ENCODE measurements at places on chromosomes 2 and 18.

DNA sequence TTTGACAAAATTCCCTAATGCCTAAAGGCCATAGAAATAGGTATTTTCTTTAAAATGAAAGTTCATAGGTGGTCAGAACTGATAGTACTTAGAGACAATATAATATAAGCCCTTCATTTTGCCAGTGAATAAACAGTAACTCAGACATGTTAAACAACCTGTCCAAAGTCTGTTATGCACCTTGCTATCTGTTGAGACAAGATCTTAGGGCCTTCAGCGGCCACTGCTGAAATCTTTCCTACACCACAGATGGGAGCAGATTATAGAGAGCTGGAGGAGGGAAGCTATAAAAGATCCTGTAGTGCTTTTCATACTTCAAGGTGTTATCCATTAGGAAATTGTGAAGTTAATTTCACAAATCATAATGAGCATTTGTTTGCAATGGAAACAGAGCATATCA, 13.8 kb downstream of the CERKL start:
- DNase-seq: no peak

GRCh38 chr2:229376866-229377265, 105.8 kb upstream of the PID1 start:
- no peak for DNase-seq

DNA sequence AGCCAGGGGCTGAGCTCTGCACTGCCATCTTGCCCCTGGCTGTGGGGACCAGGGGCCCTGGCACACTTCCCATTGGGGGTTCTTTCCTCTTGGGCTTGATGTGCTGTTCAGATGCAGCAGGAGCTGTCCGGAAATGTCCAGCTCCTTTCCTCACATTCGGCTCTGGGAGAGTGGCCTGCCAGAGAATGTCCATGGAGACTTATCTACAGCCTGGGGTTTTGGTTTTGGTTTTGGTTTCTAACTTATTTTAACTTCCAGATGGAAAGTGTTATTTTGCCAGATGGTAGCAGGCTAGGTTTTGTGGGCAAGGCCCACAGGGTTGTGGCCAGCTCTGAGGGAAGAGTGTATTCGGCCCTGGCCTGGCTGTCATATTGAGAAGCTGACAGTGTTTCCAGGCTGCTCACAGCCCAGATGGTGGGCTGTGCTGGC, 177.3 kb downstream of the ANKRD30B start:
- DNase-seq: no peak

GRCh38 chr2:95345563-95346230, 48.5 kb downstream of the KCNIP3 start:
- DNase-seq: peak; percentile 70

DNA sequence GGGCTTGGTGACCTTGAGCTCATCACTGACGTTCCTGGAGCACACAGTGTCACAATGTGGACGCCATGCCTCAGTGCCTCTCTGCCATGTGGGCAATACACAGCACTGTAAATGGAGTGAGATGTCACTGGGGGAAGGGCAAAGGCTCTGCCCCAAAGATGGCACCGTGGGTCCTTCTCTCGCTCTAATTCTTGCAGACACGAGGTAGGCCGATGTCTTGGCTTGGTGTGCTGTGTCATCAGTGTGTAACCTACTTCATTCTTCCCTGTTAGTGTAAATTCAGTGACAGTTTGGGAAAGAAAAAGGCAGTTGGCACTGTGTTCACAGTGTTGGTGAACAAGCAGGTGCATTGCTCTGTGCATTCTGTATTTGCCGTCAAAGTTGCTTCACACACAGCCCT, 309.3 kb upstream of the MYT1L start:
- no peak for DNase-seq

DNA sequence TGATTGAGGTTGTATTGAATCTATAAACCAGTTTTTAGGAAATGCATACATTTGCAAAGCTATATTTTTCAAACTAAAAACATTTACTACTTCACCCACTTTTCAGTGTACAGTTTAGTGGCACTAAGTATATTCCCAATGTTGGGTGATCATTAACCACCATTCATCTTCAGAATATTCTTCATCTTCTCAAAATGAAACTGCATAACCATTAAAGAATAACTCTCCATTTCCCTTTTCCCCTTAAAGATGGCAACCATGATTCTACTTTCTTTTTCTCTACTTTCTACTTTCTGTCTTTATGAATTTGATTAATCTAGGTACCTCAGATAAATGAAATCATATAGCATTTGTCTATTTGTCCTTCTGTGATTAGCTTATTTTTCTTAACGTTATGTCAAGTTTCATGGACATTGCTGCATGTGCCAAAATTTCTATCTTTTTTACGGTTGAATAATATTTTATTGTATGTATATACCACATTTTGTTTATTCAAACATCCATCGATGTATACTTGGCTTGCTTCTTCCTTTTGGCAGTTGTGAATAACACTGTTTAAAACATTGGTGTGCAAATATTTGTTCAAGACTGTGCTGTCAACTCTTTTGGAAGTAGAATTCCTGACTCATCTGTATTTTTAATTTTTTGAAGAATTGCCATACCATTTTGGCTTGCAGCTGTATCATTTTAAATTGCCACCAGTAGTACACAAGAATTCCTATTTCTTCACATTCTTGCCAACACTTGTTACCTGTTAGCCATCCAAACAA, 104.9 kb downstream of the RPRM start:
- DNase-seq: no peak

DNA sequence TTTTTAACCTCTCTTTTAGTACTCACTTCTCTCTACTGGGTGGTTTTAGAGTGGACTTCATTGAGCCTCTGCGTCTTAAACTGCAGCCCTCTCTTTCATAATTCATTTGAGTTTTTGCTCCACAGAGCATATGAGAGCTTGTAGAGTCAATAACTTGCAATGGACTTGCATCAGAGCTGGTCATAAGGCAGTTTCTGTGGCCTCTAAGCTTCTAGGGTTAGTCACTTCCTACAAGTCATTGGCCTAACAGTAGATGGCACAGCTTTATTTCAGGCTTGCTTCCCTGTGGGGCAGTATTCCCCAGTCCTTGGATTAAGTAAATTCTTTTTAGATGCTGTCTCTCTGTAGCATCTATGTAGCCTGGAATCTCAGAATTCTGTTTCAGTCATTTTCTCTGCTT, 1435.7 kb downstream of the LRP1B start:
- no peak for DNase-seq

DNA sequence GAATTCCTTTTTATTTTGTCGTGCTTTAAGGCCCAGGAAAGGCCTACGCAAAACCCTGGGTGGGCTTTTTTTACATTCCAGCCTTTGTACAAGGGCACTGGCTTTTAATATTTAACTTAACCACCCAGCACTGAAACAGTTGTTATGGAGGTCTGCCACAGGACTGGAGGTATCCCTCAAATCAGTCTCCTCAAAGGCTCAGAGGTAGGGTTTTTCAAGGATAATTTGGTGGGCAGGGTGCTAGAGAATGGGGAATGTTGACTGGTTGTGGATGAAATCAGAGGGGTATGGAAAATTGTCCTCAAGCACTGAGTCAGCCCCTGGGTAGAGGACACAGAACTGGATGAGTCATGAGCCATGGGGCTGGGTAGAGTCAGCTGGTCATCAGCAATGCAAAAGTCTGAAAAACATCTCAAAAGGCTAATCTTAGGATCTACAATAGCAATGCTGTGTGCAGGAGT, 443.1 kb downstream of the THSD7B start:
- DNase-seq: peak; percentile 56

DNA sequence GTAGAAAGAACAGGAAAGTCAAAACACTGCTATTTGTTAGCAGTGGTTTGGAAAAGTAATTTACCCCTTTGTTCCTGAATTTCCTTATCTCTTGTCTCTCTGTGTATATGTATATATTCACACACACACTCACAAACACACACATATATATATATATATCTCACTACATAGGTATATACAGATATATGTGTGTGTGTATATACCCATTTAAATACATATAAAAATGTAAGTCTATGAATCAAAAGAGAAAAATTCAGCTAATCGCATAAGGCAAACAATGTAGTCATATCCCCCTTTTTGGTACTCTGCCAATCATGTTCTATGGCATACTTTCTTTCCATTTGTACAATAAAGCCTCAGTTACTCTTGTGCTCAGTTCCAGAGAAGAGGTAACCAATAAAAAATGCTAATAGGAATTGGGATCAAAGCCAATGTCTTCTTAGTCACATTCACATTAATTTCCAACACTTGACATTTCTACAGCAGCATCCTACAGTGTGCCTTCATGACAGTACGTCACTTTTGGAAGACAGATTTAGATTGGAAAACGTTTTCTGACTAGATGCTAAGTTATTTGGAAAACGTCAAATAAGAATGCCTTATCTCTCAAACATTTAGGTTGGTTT, 94.6 kb downstream of the MC4R start:
- DNase-seq: no peak

DNA sequence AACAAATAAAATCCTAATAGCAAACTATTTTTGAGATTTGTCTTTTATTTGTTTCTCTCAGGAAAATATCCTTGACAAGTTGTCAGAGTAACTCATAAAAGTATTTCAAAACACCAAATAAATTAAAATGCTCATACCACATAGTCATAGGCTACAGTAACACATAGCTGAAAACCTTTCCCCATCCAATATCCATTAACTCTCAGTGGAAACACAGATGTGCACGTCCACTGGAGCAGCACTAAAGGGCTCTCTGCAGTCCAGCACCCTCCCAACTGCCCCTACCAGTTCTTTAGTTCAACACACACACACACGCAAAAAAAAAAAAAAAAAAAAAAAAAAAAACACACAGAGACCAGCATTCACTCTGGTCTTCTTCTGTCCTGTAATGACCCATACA, 879 bp upstream of the XDH start:
- DNase-seq: no peak

GRCh38 chr2:196277002-196277401, 105.6 kb upstream of the STK17B start:
- peak; percentile 62 for DNase-seq

- no peak for DNase-seq
Measured at GRCh38 chr2:105038383-105039061, 653 bp downstream of the MRPS9 start.

- no peak for DNase-seq
Measured at GRCh38 chr18:8367217-8367988, 241.8 kb upstream of the RAB12 start.

DNA sequence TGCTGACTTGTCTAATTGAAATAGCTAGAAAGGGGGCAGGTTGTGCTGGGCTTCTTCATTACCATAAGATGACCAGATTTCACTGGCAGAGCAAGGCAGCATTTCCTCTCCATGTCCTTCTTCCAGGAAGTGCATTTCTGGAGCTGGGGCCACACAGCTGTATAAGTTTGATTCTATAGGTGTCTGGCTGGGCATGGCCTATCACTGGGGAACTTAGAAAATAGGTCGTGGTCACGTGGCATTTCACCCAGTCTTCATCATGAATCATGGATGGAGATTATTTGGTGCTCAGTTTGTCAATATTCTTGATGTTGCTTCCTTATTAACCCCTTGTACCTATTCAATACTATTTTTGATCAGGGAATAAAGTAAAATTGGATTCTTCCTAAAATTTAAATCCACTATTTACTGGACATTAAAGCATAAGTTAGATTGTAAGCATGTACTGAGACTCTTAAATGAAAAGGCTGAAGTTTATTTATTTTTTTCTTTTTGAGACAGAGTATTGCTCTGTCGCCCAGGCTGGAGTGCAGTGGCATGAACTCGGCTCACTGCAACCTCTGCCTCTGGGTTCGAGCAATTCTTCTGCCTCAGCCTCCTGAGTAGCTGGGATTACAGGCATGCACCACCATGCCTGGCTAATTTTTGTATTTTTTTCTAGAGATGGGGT, 49.5 kb upstream of the TMEM87B start:
- DNase-seq: peak; percentile 27

DNA sequence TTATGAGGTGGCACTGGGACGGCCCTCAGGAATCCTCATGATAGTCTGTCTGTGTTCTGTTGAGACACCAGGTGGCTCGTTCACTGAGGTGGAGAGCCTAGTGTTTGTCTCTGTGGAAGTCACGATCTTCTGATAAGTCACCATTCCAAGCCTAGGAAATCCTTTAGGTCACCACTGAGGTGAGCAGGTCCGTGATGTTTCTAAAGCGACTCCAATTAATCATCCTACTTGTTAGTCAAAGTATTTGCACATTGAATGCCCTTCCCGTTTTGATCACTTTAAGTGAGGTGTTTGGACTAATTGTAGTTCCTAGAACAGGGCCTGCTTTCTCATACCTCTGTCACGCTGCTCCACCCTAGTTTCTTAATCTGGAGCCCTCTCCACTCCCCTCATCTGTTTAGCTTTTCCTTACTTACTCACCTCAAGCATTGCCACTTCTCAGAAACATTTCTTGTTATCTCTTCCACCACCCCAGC, 28.0 kb upstream of the DSG3 start:
- DNase-seq: no peak

DNA sequence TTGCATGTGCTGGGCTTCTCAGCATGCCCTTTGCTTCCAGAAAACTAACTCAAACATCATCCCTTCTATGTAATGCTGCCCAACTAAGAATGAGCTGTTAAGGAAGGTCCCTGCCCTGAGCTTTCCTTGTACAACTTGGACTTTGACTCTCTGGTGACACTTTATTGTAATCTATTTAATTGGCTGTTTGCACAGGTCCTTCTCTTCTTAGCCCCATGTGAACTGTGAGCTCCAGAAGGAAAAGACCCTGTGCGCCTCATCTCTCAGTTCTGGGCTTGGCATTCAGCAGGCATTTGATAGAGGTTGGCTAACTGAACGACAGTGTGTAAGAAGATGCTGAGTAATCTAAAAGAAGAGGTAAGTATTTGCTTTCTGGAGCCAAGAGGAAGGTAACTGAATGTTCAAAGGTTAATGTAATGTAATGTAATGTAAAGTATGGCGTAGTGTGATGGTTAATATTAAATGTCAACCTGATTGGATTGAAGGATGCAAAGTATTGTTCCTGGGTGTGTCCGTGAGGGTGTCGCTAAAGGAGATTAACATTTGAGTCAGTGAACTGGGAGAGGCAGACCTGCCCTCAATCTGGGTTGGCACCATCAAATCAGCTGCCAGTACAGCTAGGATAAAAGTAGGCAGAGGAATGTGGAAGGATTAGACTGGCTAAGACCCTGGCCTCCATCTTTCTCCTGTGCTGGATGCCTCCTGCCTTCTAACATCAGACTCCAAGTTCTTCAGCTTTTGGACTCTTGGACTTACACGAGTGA, 60.8 kb upstream of the CCDC195 start:
- no peak for DNase-seq

- DNase-seq: peak; percentile 41
Measured at GRCh38 chr2:233061591-233062450, 1.7 kb downstream of the INPP5D start.

GRCh38 chr2:240479111-240479501, 43.6 kb downstream of the GPC1 start:
- DNase-seq: no peak

GRCh38 chr2:194087089-194087958, 1569.7 kb upstream of the SLC39A10 start:
- DNase-seq: no peak

- no peak for DNase-seq
Measured at GRCh38 chr2:85540133-85540648, 1.2 kb downstream of the MAT2A start.

GRCh38 chr18:38805256-38805655, 1239.7 kb upstream of the CELF4 start:
- DNase-seq: no peak

GRCh38 chr2:45925026-45925425, 273.6 kb downstream of the PRKCE start:
- DNase-seq: peak; percentile 47

Measured in inflammatory macrophage (primary cell).